ENCODE measurements at places on chromosomes 13 and 19.
A peak's percentile ranks its signal among the peaks of the same experiment; 100 is the strongest.

- no peak for DNase-seq
Observed at GRCh38 chr19:18763674-18764590, 27.2 kb downstream of the COMP start.

- no peak for DNase-seq
Observed at GRCh38 chr19:57212109-57212508, 18.7 kb upstream of the AURKC start.

GRCh38 chr13:78680115-78680561, 21.2 kb upstream of the OBI1 start:
- DNase-seq = no peak

GRCh38 chr13:44872751-44873150, 116.5 kb downstream of the NUFIP1 start:
- no peak for DNase-seq

- DNase-seq = peak; percentile 35
Observed at GRCh38 chr19:18223860-18224524, 2.2 kb downstream of the PDE4C start.

- no peak for DNase-seq
Observed at GRCh38 chr19:1098177-1099051, 3.2 kb upstream of the POLR2E start.

GRCh38 chr19:29106346-29106885, 106.5 kb downstream of the UQCRFS1 start:
- no peak for DNase-seq

GRCh38 chr19:55549500-55550320, 4.4 kb upstream of the SBK3 start:
- DNase-seq = no peak

GRCh38 chr19:16801600-16802013, 27.6 kb upstream of the SIN3B start:
- DNase-seq = no peak

- no peak for DNase-seq
Observed at GRCh38 chr19:13613447-13613846, 107.2 kb upstream of the CACNA1A start.

DNA sequence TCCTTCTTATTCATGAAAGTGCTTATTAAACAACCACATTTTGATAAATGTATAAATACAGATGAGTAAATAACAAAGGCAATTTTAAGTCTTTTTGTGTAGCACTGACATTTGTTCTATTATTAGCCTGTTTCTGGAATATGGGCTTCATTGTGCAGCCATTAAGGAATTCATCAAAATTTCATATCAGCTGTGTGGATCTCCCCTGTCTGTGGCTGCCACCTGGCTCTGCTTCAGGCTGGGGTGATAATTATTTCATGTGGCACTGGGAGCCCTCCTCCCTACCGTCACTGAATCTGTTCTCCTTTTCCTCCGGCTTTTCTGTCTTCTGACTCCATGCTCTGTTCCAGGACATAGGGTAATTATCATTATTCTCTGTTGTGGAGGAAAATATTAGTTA, 57.1 kb downstream of the LMO7 start:
- DNase-seq = no peak

DNA sequence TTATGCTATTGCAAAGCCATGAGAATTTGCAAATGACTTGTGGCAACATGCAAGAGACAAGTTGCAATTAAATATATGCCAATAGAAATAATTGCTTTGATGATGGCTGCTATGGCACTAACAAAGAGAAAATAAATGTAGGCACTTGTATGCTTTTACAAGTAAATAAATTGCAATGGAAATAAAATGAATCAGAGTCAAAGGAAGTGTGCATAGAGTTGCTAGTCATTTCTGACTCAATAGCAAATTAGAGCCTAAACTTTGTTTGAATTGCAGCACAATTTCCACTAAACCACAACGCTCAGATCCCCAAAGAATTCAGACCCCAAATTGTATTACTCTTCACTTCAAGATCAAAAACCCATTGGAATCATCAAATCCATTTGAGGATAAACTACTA, 792.1 kb upstream of the ARGLU1 start:
- DNase-seq = no peak

- DNase-seq = no peak
Observed at GRCh38 chr13:95614641-95615245, 29.8 kb downstream of the DZIP1 start.

- no peak for DNase-seq
Observed at GRCh38 chr13:46745062-46745461, 51.9 kb downstream of the ESD start.

DNA sequence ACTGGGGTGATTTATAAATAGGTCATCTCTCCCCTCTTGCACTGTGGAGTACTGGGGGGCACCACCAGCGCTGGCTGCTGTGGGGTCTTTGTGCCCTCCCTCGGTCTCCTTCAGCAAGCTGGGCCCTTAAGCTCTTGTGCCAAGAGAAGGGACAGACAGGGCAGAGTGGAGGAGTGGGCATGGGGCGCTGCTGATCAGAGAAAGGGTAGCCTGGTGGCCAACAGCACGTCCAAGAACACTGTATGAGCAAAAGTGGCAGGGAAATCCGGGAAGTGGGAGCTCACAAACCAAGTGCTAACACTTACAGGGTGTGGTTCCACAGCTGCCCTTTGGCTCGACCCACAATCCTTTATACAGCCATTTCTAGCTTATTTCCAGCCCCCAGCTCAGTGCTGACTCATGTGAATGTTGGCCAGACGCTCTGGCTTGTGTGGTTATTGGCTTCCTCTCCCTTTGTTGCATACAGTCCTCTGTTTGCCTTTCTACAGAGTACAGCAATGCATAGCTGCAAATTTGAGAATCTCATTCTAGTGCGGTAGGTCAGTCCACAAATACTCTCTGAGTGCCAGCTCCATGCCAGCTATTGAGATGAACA, 298.8 kb downstream of the SHISA2 start:
- DNase-seq = no peak

GRCh38 chr13:52793515-52794061, 54.0 kb upstream of the CNMD start:
- DNase-seq = no peak

DNA sequence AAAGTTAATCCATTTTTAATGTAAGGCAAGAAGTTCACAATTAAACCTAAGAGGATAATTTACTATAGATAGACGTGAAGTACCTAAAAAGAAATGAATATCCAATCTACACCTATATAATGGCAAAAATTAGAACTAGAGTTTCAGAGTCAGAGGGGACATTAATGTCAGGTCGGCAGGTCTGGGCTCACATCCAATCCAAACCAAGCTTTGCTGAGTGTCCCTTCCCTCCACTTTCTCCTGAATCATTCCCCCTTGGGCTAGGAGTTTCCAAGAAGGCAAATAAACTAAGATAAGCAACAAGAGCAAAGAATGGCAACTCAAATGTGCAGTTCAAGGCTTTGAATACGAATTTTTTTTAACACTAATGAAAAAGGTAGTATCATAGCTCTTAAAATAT, 2.9 kb downstream of the FLT3 start:
- DNase-seq = no peak

- DNase-seq = no peak
Observed at GRCh38 chr19:38022791-38023670, 116.0 kb downstream of the SIPA1L3 start.

DNA sequence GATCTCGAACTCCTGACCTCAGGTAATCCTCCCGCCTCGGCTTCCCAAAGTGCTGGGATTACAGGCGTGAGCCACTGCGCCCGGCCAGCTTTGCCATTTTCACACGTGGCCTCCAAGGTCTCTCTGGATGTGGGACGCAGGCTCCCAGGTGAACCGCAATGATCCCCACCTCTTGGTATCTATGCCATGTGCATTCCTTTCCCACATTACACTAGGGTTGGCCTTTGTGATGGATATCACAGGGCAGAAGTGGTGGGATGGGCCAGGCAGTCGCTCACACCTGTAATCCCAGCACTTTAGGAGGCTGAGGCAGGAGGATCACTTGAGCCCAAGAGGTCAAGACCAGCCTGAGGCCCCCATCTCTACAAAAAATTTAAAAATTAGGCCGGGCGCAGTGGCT, 22.4 kb downstream of the FGF21 start:
- no peak for DNase-seq

GRCh38 chr19:39405261-39405957, 1.2 kb upstream of the ZFP36 start:
- DNase-seq = peak; percentile 52

GRCh38 chr13:27822258-27822872, 30.1 kb downstream of the GSX1 start:
- DNase-seq = no peak

DNA sequence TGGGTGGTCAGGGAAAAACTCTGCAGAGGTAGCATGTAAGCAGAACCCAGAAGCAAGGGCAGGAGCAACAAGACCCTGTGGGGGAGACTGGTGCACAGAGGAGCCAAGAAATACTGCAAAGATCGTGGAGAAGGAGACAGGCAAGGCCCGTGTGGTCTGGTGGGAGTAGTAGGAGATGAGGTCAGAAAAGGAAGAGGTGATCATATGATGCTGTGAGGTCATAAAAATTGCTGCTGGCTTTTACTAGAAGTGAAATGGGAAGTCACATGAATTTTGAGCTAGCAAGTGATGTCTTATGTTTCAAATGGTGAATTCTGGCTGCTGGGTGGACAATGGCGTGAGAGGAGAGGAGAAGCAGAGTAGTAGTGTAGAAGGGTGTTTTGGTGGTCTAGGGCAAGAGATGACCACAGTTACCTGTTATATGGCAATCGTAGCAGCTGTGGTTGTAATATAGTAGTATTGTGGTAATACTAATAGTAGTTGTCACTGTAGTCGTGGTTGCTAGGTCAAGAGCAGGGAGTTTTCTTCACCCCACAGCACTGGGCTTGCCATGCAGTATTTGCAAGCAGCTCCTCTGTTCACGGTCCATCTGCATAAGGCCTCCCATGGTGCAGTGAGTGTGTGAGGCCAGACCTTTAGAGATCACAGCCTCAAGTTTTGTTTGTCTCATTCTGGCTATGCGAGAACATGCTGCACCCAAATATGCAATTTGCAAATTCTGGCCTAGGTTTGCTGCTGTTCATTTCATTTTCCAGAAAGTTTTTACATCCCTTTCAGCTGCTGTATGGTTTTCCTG, 205.0 kb downstream of the TSHZ3 start:
- no peak for DNase-seq

DNA sequence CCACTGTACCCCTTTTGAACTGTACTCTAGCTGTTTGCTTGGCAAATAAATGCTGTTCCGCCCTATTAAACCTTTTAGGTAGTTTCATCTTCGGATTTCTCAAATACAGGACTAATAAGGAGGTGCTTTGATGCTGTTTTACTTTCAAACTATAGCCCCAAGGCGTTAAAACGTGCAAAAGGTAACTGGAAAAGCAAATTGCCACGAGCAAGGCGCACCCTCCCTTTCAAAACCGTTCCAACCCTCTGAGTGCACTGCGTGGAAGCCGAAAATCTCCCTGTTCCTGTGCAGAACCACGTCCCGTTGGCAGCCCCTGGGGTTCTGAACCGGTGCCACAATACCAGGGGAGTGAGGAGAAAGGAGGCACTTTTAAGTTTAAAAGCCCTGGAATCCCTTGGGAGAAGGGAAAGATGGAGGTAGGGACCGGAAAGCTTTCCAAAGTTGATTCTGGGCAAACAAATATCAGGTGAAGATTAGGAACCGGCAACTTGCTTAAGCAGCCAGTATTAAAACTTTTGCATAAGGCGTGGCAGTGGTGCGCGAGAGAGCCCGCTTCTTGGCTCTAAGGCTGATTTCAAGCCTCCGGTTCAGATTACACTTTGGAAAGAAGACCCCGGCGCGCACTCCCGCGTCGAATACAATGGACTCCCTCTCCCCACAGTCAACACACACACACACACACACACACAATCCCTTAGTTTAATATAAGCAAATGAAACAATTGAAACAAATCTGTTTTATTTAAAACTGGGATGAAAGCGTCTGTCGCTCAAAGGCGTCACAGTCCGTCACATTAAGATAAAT, 9.5 kb downstream of the POU4F1 start:
- no peak for DNase-seq

DNA sequence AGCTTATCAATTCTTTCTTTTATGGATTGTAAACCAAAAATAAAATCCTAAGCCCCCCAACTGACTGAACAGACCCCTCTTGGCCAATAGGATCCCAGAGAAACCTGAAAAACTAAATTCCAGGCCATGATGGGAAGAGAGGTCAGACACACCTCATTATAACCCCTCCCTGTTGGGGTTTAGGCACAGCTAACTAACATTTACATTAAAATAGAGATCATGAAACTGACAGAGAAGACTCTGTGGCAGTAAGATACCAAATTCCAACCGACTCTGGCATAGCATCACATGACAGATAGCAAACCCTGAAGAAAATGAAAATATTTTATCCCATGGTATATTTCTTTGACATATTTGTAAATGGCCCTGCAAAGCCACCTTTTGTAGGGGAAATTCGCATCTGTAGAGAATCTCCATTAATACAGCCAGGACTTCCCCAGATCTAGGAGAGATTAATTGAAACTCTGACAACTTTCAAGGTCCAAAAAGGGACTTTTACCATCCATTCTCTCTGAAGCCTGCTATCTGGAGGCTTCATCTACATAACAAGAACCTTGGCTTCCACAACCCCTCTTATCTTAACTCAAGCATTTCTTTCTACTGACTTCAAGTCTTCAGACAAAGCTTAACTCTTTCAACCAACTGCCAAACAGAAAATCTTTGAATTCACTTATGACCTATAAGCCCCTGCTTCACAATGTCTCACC, 27.1 kb upstream of the GAS6 start:
- no peak for DNase-seq

GRCh38 chr19:30854207-30854606, 482.0 kb downstream of the ZNF536 start:
- no peak for DNase-seq

DNA sequence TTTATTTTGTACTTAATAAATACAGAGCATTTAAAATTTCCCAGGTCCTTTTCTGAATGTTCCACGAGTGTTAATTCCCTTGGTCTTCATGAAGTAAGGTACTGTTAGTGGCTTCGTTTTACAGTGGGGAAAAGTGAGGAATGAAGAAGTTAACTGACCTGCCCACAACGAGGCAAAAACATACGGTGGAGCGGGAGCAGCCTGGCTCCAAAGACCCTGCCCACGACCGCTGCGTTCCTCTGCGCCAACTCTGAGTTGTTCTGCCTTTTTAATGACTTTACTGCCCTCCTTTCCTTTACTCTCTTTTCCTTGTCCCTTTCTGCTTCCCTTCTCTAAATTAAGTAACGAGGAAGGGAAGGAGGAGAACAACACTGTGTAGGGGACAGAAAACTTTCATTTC, 392.9 kb downstream of the PCDH9 start:
- no peak for DNase-seq

DNA sequence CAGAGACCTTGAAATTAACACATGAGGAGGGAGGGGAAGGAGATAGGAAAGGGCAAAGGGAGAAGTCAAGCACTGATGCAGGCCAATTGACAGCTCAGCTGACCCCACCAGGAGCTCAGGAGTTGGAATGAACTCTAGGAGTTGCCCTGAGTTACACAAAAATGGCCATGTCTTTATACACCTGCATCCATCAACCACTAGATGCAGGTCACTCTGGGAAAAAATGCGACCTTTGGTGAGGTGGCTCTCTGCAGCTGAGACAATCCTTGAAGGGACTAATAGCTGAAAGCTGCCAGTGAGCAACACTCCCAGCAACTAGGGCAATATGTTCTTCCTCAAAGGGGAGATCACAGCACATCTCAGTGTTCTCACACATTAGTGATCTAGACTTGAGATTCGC, 222.8 kb downstream of the RBM26 start:
- no peak for DNase-seq

Measured in activated T-cell treated with anti-CD3 and anti-CD28 coated beads, Interleukin-2, amount 50 U/mL, for 1 hour (primary cell).